ENCODE measurements at places on chromosomes 16 and 17.

DNA sequence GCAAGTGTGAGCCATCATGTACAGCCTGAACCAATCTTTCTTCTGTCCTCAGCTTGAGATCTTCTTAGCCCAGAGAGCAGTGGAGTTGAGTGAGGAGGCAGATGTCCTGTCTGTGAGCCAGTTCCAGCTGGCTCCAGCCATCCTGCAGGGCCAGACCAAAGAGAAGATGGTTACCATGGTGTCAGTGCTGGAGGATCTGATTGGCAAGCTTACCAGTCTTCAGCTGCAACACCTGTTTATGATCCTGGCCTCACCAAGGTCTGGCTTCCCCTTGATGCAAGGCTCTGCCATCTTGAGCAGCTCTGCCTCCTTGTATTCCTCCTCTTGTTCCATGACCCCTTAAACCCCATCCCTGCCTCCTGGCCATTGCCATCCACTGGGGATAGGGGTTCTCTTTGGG is 9.6 kb downstream of the CDK5RAP3 start:
- no peak for DNase-seq

DNA sequence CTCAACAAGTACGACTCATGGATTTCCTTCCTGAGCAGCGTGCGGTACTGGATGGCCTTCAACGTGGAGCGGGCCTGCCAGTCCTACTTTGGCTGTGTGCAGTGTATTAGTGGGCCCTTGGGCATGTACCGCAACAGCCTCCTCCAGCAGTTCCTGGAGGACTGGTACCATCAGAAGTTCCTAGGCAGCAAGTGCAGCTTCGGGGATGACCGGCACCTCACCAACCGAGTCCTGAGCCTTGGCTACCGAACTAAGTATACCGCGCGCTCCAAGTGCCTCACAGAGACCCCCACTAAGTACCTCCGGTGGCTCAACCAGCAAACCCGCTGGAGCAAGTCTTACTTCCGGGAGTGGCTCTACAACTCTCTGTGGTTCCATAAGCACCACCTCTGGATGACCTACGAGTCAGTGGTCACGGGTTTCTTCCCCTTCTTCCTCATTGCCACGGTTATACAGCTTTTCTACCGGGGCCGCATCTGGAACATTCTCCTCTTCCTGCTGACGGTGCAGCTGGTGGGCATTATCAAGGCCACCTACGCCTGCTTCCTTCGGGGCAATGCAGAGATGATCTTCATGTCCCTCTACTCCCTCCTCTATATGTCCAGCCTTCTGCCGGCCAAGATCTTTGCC is 9.0 kb downstream of the HAS3 start:
- no peak for DNase-seq

DNA sequence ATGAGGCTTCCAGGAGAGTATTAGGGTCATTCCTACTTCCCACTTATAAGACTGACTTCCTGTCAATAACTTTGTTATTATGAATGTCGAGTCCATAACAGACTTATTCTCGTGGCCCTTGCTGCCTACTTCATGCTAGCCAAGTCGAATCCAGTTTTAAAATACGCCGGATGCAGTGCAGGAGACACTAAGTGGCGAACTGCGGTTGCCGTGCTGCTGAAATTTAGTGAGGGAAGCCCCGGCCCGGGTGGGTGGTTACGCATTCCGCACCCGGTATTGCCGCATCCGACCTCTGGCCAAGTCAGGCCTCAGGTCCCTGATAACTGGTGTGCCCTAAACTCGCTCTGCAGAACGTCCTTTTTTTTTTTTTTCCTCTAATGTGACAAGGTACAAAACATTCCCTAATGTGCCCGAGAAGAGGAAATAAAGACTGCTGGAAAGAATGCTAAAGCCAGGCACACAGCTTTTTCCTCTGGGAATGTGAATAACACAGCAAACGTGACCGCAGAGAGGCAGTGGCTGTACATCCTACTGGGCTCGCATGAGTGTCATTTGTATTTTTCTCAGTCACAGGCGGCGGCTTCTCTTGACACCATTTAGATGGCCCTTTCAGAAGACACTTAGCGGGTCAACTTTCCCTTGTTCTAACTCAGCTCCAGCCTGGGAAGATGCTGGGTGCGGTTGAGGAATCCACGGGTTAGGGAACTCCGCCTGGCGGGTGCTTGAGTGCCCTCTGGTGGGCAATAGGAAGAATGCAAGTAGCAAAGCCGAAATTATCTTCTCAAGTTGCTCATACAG is 7.1 kb upstream of the AKTIP start:
- DNase-seq: no peak

DNA sequence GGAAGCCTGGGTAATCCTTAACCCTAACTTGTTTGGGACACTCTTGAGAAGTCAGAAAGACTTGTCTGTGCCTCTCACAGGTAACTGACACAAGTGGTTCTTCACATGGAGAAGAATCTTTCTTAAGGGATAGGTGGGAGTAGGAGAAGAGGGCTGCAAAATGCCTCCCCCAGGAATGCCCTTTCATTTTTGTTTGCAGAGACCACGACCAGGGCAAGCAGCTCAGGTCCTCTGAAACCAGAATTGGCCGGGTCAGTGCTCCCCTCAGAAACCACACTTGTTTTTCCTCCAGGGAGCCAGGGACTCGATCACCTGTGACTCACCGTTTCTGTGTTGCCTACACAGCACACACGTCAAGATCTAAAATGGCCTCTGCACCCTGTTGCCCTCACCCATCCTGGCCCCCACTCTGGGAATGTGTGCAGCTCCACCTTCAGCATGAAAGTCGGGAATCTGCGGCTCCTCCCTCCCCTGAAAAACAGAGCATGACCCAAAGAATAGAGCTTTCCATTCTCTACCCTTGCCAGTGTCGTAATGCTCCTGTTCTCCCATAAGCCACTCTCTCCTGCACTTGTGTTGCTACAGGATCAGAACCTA is 36.1 kb downstream of the HNF1B start:
- no peak for DNase-seq

- DNase-seq: no peak
Measured at GRCh38 chr17:32584792-32585191, 98.0 kb downstream of the CDK5R1 start.

DNA sequence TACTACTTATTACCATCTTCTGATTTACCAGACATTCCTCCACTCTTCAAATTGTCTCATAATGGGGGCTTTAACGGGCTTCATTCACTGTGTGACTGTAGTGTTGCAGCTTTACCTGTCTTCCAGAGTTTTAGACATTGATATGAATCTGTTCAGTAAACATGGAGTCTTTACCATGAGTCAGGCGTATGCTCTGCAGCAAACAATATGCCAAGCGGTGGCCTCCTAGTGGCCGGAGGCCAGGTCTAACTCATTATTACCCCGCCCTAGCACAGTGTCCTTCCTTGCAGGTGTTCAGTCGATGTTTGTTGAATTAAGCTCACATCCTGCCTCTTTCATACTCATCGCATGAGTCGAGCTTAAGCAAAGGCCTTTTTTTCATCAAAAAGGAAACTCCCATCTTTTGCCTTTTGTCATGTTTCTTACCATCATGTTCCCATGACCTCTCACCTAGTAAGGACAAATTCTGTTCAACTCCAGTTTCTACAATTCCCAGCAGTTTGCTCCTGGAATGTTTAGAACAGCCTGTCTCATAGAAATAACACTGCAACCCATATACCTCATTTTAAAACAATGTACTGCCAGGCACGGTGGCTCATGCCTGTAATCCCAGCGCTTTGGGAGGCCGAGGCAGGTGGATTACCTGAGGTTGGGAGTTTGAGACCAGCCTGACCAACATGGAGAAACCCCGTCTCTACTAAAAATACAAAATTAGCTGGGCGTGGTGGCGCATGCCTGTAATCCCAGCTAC is 39.4 kb downstream of the TUBD1 start:
- no peak for DNase-seq

DNA sequence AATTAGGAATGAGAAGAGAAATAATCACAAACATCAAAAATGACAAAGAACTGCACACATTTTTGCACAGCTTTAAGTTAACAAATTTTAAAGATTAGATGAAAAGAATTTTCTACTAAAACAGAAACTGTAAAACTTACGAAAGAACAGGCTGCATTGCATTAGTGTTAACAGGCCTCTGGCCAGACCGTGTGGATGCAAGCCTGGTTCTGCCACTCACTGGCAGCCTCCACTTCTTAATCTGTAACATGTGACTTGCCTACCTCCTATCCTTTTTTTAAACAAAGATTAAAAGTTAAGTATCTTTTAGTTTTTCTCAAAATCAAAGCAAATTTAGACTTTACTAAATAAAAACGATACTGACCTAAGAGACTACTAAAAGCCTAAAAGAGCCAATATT is 37.5 kb downstream of the CREBBP start:
- no peak for DNase-seq

DNA sequence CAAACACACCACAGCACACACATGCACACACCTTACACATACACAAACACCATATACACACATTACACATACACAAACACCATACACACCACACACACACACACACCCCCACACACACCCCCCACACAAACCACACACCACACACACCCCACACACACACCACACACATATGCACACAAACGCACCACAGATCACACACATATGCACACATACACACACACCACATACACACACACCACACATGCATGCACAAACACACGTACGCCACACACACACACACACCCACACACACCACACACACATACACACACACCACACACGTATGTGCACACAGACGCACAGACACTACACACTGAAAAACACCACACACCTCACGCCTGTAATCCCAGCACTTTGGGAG is 166.0 kb downstream of the AHSP start:
- no peak for DNase-seq

- DNase-seq: no peak
Measured at GRCh38 chr17:53724726-53725125, 98.0 kb upstream of the KIF2B start.

DNA sequence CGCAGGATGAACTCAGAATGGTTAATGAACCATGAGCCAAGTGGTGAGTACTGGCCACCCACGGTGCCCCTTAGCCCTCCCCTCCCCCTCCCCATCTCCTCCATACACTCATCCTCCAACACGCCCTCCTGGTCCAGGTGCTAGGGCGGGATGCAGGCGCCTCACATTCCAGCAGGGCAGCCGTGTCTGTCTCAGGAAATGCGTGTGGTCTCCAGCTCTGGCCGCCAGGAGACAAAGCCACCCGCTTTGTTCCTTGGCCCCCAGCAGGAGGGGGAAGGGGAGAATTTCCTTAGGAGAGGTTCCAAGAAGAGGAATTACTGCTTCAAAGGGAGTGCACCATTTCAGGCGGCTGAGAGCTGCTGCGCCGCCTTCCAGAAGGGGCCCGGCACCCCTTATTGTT is 29.7 kb upstream of the RMI2 start:
- DNase-seq: no peak

DNA sequence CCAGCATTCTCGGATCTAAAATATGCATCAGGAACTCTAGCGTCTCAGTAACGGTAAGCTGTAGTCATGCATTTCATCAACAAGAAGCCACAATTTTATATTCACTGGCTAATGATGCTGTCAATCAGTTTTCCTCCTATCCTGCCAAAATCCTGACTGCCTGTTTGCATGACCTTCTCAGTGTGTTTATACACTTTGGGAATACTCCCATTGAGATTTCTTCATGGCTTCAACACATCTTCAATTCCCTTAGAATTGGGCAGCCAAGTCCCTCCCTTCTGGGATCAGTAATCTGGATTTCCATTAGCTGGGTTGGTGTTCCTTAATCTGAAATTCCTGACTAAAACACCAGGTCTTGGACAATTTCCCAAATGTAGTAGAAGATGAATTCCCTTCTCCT is 348.9 kb upstream of the DYNLRB2 start:
- DNase-seq: no peak

- DNase-seq: no peak
Measured at GRCh38 chr16:80300876-80301275, 239.9 kb upstream of the DYNLRB2 start.

DNA sequence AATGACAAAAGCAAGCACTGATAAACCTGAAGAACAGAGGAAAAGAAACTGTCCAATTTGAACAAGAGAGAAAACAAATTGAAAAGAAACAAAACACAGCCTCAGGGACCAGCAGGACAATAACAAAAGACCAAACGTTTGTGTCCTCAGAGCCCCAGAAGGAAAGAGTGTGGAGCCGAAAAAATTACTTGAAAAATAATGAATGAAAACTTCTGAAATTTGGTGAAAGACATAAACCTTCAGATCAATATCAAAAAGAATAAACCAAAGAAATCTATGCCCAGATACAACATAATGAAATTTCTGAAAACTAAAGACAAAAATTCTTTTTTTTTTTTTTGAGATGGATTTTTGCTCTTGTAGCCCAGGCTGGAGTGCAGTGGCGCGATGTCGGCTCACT is 45.6 kb downstream of the CCDC57 start:
- DNase-seq: no peak

- DNase-seq: no peak
Measured at GRCh38 chr16:82594114-82594513, 32.7 kb upstream of the CDH13 start.

GRCh38 chr17:27497696-27498095 is 41.4 kb downstream of the KSR1 start:
- DNase-seq: no peak

DNA sequence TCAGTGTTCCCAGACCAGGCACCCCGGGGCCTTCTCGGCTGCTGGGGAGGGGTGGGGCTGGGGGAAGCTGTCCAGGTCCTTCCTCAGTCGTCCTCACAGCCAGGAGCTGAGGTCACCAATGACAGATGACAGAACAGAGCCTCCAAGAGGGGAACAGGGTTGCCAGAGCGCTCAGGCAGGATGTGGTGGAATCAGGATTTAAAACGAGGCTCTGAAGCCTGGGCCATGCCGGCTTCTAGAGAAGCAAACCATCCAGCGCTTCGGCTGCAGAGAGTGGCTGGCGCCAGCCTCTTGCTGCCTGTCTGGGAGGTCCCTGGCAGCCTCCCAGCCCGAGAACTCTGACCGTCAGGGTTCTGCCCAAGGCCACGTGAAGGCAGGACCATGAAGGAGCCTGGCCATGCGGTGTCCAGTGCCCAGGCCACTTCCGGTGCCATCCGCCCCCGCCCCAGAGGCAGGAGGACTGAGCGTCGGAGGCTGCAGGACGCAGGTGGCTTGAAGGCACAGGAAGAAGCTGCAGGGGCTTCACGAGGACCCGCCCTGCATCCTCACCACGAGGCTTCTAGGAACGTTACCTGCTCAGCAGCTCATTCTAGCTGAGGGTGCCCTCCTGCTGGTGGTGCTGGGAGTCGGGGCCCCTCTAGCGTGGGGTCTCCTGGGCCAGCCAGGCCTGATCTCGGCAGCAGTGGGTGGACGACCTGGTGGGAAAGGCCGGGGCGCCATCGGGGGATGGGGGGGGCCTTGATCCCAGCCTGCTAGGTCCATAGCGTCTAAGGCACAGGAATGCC is 78.5 kb downstream of the KLHDC4 start:
- no peak for DNase-seq
